ENCODE measurements at places on chromosomes 7 and 10.

GRCh38 chr10:78231939-78232338, 198.3 kb downstream of the RPS24 start:
- DNase-seq = no peak

GRCh38 chr10:111543854-111544253, 467.0 kb downstream of the ADRA2A start:
- DNase-seq = no peak

- no peak for DNase-seq
These were observed 10.2 kb upstream of the C10orf67 start for GRCh38 chr10:23354630-23355279.

DNA sequence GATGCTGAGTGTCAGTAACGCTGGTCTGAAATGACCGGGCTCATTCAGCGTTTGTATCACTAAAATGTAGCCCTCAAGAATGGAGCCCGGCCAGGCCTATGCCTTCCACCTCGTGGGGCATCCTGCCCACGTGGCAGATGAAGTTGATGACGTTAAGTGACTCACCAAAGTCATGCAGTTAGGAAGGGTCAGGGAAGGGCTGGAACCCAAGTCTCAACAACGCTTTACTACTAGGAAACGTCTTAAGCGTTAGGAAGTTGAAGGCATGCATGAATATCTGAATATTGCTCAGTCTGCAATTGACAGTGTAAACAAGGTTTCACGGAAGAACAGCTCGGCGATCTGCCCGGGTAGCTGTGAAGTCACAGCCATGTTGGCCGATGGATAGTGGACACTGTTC, 14.0 kb upstream of the UBE3C start:
- no peak for DNase-seq

DNA sequence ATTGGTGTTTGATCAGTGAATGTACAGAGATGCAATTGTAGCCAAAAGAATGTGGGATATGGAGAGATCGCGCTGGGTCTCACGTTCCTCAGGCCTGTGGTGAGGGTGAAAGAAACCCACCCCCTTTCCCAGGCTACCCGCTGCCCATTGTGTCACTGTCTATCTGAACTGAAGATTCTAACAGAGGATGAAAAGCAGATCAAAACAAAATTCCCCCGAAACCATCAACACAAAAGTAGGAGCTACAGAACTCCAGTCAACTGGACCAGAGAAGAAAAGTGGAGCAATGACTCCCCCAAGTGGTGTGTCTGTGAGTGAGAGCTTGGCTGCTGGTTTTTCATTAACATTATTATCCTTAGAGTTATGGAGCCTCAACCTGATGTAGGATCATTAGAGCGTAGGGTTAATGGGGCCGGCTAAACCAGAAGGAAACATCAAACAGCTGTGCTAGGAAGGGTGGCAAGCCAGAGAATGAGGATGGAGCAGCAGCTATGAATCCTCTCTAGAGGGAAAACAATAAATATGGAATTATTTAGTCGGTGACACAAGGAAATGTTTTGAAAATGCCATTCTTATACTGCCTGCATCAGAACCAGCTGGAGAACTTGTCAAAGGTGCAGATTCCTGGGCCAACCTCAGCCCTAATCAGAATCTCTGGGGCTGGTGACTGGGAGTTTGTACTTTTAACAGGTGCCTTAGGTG, 38.3 kb downstream of the AKR1B1 start:
- DNase-seq = peak; percentile 1

GRCh38 chr7:73768641-73769480, 1.2 kb downstream of the CLDN3 start:
- no peak for DNase-seq

- peak; percentile 35 for DNase-seq
These were observed 61.4 kb upstream of the GPR158 start for GRCh38 chr10:25113191-25114035.

GRCh38 chr10:71132321-71132810, 80.0 kb upstream of the UNC5B start:
- DNase-seq = no peak

GRCh38 chr10:51170518-51171245, 96.4 kb downstream of the PRKG1 start:
- DNase-seq = no peak

DNA sequence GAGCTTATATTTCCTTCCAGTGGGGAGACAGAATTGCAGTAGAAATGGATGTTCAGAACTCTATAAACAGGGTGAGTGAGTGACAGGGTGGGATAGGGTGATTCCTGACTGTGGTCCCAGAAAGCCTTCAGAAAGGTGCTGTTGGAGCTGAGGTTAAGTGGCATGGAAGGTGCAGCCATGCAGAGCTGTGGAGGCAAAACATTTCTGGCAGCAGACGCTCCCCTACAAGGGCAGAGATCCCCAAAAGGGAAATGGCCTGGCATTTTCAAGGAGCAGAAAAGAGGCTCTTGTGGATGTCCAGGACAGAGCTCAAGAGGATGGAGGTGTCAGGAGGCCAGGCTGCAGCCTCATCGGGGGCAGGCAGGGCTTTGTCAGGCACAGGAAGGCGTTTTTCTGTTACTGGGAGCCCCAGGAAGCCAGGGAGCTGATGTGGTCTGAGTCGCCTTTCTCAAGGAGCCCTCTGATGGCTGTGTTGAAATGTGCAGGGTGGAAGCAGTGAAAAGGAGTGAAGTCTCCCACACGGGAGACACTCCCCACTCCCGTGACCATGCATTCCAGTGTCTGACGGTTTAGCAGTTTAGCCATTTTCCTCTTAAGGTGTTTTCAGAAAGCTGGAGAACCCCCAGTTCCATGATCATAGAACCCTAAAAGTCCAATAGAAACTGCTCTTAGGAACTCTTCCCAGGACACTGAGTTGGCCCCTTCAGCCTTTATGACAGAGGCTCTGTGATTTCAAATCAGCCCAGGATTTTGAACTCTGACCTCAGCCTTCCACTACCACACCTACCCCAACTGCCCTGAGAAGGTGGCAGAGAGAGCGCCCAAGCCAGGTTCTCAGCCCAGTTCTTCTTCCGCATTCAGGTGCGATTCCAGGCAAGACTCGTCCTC, 96.2 kb downstream of the C10orf105 start:
- peak; percentile 37 for DNase-seq

- DNase-seq = no peak
These were observed 1.3 kb downstream of the CTTNBP2 start for GRCh38 chr7:117871778-117872538.

DNA sequence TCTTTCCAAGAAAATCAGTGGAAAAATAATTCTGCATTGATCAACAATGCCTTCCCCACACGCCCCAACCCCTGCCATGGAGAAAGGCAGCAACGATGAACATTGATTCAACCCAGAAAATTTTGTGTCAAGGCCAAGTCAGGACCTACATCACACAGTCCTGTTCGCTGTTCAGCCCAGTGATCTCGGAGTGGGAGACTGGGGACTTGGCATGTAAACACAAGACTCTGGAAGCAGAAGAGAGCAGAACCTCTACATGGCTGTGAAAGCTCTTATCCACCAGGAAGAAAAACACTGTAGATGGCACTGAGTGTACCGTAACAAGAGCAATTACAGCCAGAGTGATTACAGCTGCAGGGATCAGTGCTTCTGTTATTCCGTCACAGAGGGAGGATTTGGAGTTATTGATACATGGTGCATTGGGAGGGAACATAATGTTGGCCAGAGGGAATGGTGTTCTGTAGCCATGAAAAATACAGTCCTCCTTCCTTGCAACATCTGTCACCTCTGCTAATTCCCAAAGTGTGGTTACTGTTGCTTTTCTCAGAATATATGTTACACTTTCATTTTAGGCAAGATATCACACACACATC, 136.6 kb downstream of the IQUB start:
- no peak for DNase-seq

DNA sequence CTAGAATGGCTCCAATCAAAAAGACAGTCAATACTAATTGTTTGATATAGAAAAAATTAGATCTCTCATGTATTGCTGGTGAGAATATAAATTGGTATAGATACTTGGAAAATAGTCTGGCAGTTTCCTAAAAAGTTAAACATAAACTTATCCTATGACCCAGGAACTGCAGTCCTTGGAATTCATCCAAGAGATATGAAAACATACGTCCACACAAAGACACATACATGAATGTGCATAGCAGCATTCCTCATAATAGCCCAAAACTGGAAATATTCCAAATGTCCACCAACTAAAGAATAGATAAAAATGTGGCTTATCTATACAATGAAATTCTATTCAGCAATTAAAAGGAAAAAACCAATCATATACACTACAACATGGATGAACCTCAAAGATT, 128.4 kb downstream of the ZFAND4 start:
- DNase-seq = no peak

Measured in AML-193 (cell line).